ENCODE measurements at places on chromosomes 6 and 20.

DNA sequence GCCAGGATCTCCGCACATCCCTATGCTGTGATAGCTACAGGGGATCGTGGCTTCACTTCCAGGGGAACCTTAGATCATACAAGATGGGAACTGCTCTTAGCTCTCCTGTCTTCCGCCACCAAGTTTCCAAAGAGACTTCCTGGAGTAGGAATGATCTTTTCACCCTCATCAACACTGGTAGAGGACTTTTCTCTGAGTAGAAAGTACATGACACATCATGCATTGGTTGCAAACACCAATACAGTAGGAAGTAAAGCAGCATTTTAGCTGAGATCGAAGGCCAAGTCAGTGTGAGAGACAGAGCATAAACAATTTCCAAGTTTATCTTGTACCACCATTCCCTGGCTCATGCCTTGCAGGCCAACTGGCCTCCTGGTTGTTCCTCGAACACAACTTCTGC lies 113.1 kb upstream of the NEDD9 start:
- no peak for DNase-seq

GRCh38 chr6:165649166-165650137 lies 13.6 kb downstream of the PDE10A start:
- DNase-seq: peak; percentile 66

DNA sequence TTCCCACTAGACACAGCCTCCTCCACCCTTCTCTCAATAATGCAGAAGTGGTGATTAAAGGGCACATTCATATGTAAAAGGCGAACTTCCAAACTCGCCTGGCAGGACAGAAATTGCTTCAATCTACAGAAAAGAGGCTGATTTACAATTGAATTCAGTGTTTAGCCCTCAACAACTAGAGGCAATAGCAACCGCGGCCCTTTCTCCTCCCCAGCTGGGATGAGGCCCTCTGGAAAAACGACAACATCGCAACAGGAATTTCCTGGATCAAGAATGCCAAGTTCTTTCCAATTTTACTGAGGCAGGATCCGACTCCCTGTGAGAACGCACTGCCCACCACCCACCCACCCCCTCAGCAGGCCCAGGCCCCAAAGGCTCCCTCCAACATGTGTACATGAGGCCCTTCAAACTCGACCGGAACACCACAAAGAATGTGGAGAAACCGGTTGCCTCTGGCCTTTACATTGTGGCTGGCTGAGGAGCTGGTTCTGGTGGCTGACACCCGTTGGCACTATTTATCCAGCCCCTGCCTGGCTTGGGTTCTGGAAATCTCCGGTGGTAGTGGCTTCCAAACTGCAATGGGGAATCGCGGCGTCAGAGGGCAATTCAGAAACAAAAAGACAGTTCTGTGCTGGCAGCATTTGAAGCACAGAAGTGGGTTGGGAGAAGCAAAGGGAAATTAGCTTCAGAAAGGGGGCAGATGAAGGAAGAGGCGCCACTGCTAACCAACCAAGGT lies 36.8 kb downstream of the ZMYND8 start:
- DNase-seq: peak; percentile 86

GRCh38 chr20:59191756-59192532 lies 28.3 kb downstream of the ZNF831 start:
- DNase-seq: no peak

- peak; percentile 63 for DNase-seq
These were observed 380.0 kb upstream of the MARCKS start for GRCh38 chr6:113476937-113477839.

GRCh38 chr20:2086177-2086979 lies 15.2 kb upstream of the STK35 start:
- DNase-seq: no peak

GRCh38 chr6:128713461-128713860 lies 169.5 kb upstream of the LAMA2 start:
- DNase-seq: peak; percentile 69

GRCh38 chr20:19122395-19122794 lies 90.0 kb upstream of the SLC24A3 start:
- DNase-seq: no peak

GRCh38 chr6:105301072-105301503 lies 101.8 kb downstream of the PREP start:
- DNase-seq: peak; percentile 52

GRCh38 chr6:159973951-159974350 lies 5.1 kb downstream of the IGF2R start:
- peak; percentile 74 for DNase-seq

DNA sequence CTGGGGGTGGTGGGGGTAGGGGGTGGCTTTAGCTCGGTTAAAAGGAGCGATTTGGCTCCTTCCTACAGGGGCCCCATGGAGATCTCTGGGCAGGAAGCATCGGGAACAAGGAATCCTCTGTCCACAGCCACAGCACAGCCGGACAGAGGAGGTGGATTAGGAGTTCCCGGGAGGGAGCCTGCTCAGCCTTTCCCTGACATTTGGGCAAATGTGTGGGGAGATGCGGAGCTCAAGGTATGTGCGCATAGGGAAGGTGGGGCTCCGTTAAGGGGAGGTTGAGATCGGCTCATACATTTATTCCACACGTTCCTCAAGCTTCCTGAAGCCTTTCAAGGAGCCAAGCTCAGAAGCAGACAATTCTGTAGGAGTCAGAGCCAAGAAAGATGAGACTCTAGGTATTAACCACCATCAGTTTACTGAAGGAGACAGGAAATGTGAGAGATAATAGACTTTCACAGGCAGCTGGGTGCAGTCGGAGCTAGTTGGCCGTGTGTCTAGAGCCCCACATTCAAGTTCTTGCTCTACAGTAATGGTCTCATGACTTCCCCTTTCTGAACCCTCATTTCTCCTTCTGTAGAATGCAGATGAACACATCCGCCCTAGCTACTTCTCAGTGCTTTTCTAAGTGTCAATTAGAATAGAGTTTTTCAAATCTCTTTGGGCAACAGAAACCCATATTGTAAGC lies 40.8 kb upstream of the EPB41L1 start:
- no peak for DNase-seq

DNA sequence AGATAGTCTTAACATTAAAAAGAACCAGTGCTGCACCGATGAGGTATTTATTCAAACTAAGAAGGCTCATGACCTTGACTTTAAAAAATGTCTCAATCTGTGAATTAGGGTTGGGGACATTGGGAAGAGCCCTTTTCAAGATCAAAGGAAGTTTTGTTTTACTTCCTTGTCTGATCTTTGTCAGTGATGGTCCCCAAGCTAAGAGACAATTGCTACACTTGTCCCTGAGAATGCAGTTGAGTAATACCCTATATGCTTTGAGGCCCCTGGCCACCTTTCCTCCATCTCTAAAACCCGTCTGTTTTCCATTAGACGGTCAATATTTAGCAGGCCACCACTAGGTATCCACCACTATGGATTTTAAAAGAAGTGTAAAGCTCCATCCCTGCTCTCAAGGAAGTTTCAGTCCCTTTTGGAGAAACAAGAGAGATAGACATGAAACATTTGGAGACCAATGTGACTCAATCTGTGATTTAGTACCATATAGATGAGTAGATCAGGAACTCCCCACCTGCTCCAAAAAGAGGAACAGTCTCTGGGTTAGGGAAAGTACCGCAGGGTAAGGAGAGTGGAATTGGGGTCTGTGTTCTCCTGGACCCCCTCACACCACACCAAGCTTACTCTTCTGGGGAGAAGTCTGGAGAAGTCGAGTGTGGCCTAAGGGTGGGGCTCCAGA lies 99.1 kb upstream of the ISM1 start:
- DNase-seq: no peak

- DNase-seq: no peak
These were observed 69.5 kb downstream of the LCA5 start for GRCh38 chr6:79467716-79468115.

DNA sequence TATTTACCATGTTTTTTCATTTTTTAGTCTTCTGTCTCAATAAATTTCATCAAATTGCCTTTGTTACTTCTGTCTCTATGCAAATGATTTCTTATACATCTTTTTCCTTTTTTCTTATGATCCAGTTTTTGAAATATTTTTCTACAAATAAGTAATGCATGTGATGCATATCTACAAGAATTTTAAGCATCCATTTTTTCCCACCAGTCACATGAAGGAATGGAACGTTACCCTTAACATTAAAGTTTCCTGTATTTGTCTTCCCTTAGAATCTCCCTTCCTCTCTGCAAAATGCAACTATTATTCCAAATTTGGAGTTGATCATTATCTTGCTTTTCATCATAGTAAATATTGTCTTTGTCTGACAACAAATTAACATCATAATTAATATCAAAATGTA lies 35.5 kb downstream of the PSMB9 start:
- peak; percentile 49 for DNase-seq

DNA sequence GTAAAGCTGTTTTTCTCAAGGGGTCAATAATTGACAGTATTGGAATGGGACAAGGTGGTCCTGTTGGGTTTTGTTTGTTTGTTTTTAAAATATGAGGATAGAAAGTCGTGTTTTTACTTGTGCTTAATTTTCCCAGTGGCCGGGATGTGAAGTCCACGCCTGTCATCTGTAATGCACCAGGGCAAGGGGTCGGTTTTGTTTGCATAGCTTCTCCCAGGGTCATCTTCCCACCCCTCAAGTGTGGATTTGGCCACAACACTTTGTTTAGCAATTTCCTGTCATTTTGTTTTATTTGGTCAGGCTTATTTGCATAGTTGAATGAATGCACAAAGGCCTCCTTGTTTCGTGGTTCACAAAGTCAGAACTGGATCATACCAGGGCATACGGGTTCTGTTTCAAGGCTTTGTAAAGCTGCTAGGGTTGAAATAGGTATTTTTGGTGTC lies 29.8 kb downstream of the SYNJ2 start:
- DNase-seq: no peak

- DNase-seq: peak; percentile 62
These were observed 2.0 kb downstream of the ZNF335 start for GRCh38 chr20:45969712-45970634.

- DNase-seq: peak; percentile 28
These were observed 6.6 kb downstream of the CITED2 start for GRCh38 chr6:139367810-139368351.

- DNase-seq: no peak
These were observed 223.8 kb downstream of the HAO1 start for GRCh38 chr20:7716286-7716972.

DNA sequence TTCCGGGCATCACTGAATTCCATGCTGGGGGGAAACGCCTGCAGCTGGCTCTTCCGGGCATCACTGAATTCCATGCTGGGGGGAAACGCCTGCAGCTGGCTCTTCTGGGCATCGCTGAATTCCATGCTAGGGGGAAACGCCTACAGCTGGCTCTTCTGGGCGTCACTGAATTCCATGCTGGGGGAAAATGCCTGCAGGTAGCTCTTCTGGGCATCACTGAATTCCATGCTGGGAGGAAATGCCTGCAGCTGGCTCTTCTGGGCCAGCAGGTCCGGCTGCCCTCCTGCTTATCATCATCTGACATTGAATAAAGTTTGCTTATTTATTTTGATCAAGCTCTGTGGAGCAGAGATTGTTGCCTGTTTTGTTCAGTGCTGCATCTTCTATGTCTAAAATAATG lies 355.1 kb downstream of the SMOC2 start:
- no peak for DNase-seq

DNA sequence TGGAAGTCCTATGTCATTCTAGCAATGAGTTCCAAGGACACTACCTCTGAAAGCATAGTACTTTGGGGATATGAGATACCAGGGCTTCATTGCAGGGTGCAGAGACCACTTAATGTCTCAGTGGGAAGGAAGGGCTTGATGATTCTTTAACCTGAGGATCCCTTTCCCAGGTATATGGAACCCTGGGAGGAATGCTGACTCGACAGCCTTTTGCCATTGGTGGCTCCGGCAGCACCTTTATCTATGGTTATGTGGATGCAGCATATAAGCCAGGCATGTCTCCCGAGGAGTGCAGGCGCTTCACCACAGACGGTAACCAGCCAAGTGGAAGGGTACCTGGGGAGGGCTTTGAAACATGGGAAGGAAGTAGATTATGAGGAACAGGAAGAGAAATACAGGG lies 4.2 kb downstream of the PSMB9 start:
- no peak for DNase-seq

DNA sequence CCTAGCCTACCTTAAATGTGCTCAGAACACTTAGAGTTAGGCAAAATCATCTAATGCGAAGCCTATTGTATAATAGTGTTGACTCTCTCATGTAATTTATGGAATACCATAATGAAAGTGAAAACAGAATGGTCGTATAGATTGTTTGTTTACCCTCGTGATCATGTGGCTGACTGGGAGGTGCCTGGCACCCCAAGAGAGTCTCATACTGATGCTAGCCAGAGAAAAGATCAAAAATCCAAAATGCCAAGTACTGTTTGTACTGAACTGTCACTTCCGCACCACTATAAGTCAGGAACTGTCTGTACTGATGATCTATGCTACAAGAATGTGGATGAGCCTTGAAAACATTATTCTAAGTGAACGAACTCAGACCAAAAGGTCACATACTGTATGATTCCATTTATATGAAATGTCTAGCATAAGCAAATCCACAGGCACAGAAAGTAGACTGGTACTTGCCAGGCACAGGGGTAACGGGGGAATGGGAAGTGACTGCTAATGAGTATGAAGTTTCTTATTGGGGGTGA lies 22.4 kb downstream of the ZMYND8 start:
- peak; percentile 97 for DNase-seq

GRCh38 chr6:84501315-84501714 lies 263.1 kb downstream of the TBX18 start:
- no peak for DNase-seq

GRCh38 chr20:49905415-49906091 lies 9.8 kb downstream of the SPATA2 start:
- no peak for DNase-seq

GRCh38 chr6:45423111-45423823 lies 45.5 kb upstream of the SUPT3H start:
- DNase-seq: peak; percentile 45

DNA sequence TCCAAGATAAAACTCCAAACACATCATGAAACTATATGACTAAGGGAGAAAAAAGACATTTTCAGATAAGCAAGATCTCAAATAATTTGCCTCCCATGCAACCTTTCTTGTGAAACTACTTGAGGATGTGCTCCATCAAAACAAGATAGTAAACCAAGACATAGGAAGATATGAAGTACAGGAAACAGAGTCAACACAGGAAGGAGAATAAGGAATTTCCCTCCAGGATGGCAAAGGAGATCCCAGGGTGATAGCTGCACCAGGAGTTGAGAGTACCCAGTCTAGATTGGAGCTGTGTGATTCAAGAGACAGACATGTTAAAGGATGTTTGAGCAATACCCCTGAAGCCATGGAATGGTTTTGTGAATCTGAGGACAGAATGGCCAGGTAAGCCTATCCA lies 15.3 kb downstream of the IL17A start:
- DNase-seq: no peak

- DNase-seq: no peak
These were observed 126.5 kb upstream of the CDYL start for GRCh38 chr6:4649728-4650127.

GRCh38 chr6:43262000-43262779 lies 18.9 kb downstream of the TTBK1 start:
- no peak for DNase-seq

- DNase-seq: peak; percentile 69
These were observed 111.3 kb upstream of the FOXQ1 start for GRCh38 chr6:1200409-1201101.

GRCh38 chr6:127932708-127933107 lies 31.9 kb upstream of the THEMIS start:
- no peak for DNase-seq

- no peak for DNase-seq
These were observed 63.5 kb upstream of the L3MBTL3 start for GRCh38 chr6:129954749-129955431.

- peak; percentile 27 for DNase-seq
These were observed 48.8 kb downstream of the PRL start for GRCh38 chr6:22247916-22248482.

- DNase-seq: no peak
These were observed 104.9 kb downstream of the DACT2 start for GRCh38 chr6:168214586-168215104.

GRCh38 chr6:47974106-47974505 lies 136.9 kb downstream of the PTCHD4 start:
- no peak for DNase-seq

- no peak for DNase-seq
These were observed 25.2 kb downstream of the HLA-A start for GRCh38 chr6:29967379-29968010.

Data from fibroblast of skin of right biceps (primary cell).